ENCODE measurements at places on chromosomes 1 and 21.

GRCh38 chr1:241611063-241611462 lies 29.1 kb downstream of the CHML start:
- no peaks in the 10 kb centered on the region for H3K36me3 ChIP-seq
- H3K4me3 ChIP-seq, result no peak overlapping the region
- no peak for DNase-seq
- H3K4me1 ChIP-seq, result peaks cover 6% of the 10 kb centered on the region

DNA sequence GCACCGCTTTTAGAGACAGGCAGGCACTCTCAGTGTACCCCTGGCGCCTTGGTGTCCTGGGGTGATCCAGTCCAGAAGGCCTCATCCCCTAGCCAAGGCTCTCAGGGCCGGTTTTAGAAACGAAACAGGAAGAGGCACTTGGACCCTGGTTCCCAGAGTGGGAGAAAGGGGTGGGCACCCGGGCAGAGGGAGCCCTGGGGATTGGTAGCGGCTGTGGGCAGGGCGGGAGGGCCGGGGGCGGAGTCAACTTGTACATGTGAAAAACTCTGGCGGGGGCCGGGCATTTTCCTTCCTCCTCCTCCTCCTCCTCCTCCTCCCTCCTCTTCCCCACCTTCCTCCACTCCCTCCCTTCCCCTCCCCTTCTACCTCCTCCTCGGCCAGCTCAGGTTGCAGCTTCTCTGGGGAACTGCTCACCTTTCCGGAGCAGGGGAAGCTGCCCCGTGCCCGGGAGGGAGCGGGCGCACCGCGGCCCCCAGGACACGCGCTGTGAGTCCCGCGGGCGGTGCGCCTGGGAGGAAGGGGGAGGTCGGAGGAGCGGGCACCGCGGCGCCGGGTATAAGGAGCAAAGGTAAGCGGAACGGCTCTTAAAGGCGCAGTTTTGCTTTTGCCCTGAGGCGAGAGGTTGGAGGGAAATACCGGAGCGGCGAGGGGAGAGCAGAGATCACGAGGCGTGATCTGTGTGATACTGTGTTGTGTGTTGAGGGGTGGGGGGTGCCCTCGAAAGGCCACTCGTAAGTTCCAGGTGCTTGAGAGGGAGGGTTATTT lies at the start of gene CDK18:
CDK18 (plus strand) TSS at position 359 of the 765 bp plus-strand sequence. CDS start 18,499 bp downstream, outside the sequence.
- no peaks in the 10 kb centered on the region for H3K4me1 ChIP-seq
- peak; percentile 15 for DNase-seq
- H3K36me3 ChIP-seq, result no peaks in the 10 kb centered on the region

- H3K4me3 ChIP-seq, result no peak overlapping the region
- no peaks in the 10 kb centered on the region for H3K36me3 ChIP-seq
- H3K27me3 ChIP-seq, result no peaks in the 10 kb centered on the region
- no peaks in the 10 kb centered on the region for H3K4me1 ChIP-seq
Observed at GRCh38 chr1:14217384-14217783, 381.1 kb upstream of the KAZN start.

- no peak overlapping the region for H3K27ac ChIP-seq
- H3K27me3 ChIP-seq, result no peaks in the 10 kb centered on the region
- H3K36me3 ChIP-seq, result no peaks in the 10 kb centered on the region
- no peak overlapping the region for H3K4me3 ChIP-seq
Observed at GRCh38 chr1:28783363-28783762, 28.6 kb upstream of the OPRD1 start.

DNA sequence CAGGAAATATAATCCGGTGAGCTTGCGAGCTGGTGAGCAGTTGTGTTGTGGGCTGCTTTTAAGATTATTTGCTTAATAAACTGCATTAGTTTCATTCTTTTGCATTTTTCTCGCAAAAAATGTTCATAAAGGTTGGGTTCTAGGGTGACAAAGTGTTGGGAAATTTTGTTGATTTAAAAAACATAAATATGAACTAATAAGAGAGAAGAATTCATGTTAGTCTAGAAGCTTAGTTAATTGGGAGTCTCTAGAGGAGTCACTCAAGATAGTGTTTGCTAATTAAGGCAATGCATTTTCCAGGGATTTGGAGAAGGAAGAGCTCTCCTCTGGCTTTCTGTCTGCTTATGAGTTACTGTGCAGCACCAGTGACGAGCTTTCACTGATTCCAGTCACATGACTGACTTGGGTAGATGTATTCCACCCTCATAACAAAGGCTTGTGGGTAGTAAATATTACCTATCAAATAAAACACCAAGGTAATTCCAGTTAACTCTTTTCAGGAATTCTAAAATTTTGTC lies 417.0 kb downstream of the PTBP2 start:
- DNase-seq, result no peak
- H3K27ac ChIP-seq, result peak overlapping the region; percentile 22
- H3K27me3 ChIP-seq, result no peaks in the 10 kb centered on the region
- no peak overlapping the region for H3K4me3 ChIP-seq
- peaks cover 31% of the 10 kb centered on the region for H3K4me1 ChIP-seq

GRCh38 chr1:30768159-30768829 lies 10.7 kb upstream of the LAPTM5 start:
- H3K4me1 ChIP-seq, result peaks cover 11% of the 10 kb centered on the region
- H3K36me3 ChIP-seq, result no peaks in the 10 kb centered on the region
- no peak overlapping the region for H3K4me3 ChIP-seq
- DNase-seq, result no peak

- DNase-seq, result no peak
- H3K27me3 ChIP-seq, result no peaks in the 10 kb centered on the region
- peaks cover 25% of the 10 kb centered on the region for H3K4me1 ChIP-seq
- no peak overlapping the region for H3K27ac ChIP-seq
Observed at GRCh38 chr1:174958396-174958795, 41.4 kb upstream of the CACYBP start.

GRCh38 chr1:23902321-23903278 lies 10.6 kb downstream of the CNR2 start:
- H3K27ac ChIP-seq, result no peak overlapping the region
- H3K27me3 ChIP-seq, result no peaks in the 10 kb centered on the region
- peak overlapping the region; percentile 55 for H3K4me3 ChIP-seq
- no peak for DNase-seq

DNA sequence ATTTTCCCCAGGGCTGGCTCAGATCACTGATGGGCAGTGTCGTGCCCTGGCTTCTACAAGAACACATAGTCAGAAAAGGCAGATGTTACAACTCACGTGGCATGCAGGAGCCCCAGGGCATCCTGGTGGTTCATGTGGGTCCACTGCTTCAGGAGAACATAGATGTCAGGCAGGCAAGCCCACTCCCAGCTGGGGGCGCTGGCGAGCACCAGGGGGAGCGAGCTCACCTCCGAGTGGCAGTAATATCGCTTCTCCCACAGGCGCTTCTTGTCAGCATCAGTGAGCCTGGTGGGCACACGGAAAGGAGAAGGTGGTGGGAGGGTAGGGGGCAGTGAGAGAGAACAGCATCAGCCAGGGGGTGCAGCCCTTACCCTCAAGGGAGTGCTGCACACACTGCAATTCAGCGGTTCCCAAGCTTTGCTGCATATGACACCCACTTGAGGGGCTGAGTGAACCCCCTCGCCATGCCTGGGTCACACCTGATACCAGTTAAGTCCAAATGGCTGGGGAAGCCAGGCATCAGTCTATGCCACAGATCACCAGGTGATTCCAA lies 34.3 kb upstream of the PPP1R15B start:
- H3K36me3 ChIP-seq, result peaks cover 10% of the 10 kb centered on the region
- H3K4me3 ChIP-seq, result no peak overlapping the region
- H3K27ac ChIP-seq, result no peak overlapping the region
- no peak for DNase-seq
- peaks cover 22% of the 10 kb centered on the region for H3K4me1 ChIP-seq
- no peaks in the 10 kb centered on the region for H3K27me3 ChIP-seq

- no peak overlapping the region for H3K4me3 ChIP-seq
- no peak for DNase-seq
- no peaks in the 10 kb centered on the region for H3K36me3 ChIP-seq
- no peaks in the 10 kb centered on the region for H3K4me1 ChIP-seq
- H3K27ac ChIP-seq, result no peak overlapping the region
Observed at GRCh38 chr21:17391811-17392340, 121.0 kb upstream of the CXADR start.

GRCh38 chr1:235648407-235648907 lies 1.1 kb downstream of the GNG4 start:
- no peaks in the 10 kb centered on the region for H3K36me3 ChIP-seq
- H3K27me3 ChIP-seq, result no peaks in the 10 kb centered on the region
- H3K4me1 ChIP-seq, result peaks cover 17% of the 10 kb centered on the region
- no peak for DNase-seq

GRCh38 chr1:19313961-19314882 lies 2.1 kb downstream of the SLC66A1 start:
- peaks cover 35% of the 10 kb centered on the region for H3K36me3 ChIP-seq
- no peak for DNase-seq
- H3K4me1 ChIP-seq, result peaks cover 27% of the 10 kb centered on the region
- H3K27me3 ChIP-seq, result no peaks in the 10 kb centered on the region
- H3K4me3 ChIP-seq, result no peak overlapping the region
- no peak overlapping the region for H3K27ac ChIP-seq

GRCh38 chr21:37868446-37869295 lies 47.6 kb downstream of the KCNJ6 start:
- no peak for DNase-seq
- no peaks in the 10 kb centered on the region for H3K36me3 ChIP-seq
- H3K27me3 ChIP-seq, result no peaks in the 10 kb centered on the region
- H3K4me3 ChIP-seq, result no peak overlapping the region
- H3K4me1 ChIP-seq, result no peaks in the 10 kb centered on the region

- H3K36me3 ChIP-seq, result no peaks in the 10 kb centered on the region
- H3K27me3 ChIP-seq, result no peaks in the 10 kb centered on the region
- H3K4me3 ChIP-seq, result no peak overlapping the region
- no peak overlapping the region for H3K27ac ChIP-seq
- DNase-seq, result peak; percentile 44
Observed at GRCh38 chr1:147496571-147497210, 44.6 kb upstream of the BCL9 start.

- H3K27me3 ChIP-seq, result no peaks in the 10 kb centered on the region
- no peaks in the 10 kb centered on the region for H3K36me3 ChIP-seq
- DNase-seq, result no peak
- H3K4me1 ChIP-seq, result peaks cover 15% of the 10 kb centered on the region
- no peak overlapping the region for H3K4me3 ChIP-seq
- H3K27ac ChIP-seq, result no peak overlapping the region
Observed at GRCh38 chr1:155182052-155182550, 8.5 kb downstream of the TRIM46 start.

GRCh38 chr1:236502579-236502971 lies 21.2 kb upstream of the LGALS8 start:
- peak overlapping the region; percentile 32 for H3K4me3 ChIP-seq
- no peaks in the 10 kb centered on the region for H3K36me3 ChIP-seq
- H3K27me3 ChIP-seq, result no peaks in the 10 kb centered on the region
- H3K27ac ChIP-seq, result no peak overlapping the region
- DNase-seq, result no peak

DNA sequence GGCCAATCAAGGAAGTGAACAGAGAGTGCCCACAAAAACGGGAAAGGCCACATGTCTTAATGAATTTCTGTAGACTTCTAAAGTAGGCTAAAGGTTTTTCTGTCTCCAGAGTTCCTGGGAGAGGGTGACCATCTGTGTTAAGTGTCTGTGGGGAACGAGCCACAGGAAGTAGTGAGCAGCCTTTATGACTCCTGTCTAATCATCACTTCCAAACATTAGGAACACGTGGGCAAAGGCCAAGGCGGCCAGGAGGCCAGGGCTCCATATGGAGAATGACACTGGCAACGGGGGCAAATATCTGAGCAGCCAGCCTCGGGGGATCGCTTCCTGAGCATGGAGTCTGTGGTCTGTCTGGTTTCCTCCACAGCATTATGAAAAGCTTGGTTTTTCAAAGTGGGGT lies 7.1 kb downstream of the FAM89A start:
- H3K27ac ChIP-seq, result no peak overlapping the region
- no peak overlapping the region for H3K4me3 ChIP-seq
- no peaks in the 10 kb centered on the region for H3K27me3 ChIP-seq
- no peaks in the 10 kb centered on the region for H3K36me3 ChIP-seq
- no peak for DNase-seq
- H3K4me1 ChIP-seq, result no peaks in the 10 kb centered on the region

DNA sequence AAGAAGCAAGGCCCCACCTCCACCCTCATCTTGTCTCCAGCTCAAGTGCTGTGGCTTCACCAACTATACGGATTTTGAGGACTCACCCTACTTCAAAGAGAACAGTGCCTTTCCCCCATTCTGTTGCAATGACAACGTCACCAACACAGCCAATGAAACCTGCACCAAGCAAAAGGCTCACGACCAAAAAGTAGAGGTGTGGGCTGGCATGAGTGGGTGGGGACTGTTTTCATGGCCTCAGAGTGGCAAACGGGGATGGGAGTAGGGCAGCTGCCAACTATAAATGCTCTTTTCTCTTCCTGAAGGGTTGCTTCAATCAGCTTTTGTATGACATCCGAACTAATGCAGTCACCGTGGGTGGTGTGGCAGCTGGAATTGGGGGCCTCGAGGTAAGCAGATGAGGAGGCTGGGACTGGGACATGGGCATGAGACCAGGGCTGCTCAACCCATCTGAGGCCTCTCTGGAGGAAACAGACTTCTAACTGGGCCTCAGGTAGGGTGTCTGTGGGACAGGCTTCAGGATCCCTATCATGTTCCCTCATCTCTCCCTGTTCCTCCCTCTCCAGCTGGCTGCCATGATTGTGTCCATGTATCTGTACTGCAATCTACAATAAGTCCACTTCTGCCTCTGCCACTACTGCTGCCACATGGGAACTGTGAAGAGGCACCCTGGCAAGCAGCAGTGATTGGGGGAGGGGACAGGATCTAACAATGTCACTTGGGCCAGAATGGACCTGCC lies 8.8 kb upstream of the P3R3URF start:
- peaks cover 34% of the 10 kb centered on the region for H3K4me1 ChIP-seq
- no peak overlapping the region for H3K4me3 ChIP-seq
- no peaks in the 10 kb centered on the region for H3K36me3 ChIP-seq
- no peaks in the 10 kb centered on the region for H3K27me3 ChIP-seq
- H3K27ac ChIP-seq, result no peak overlapping the region

DNA sequence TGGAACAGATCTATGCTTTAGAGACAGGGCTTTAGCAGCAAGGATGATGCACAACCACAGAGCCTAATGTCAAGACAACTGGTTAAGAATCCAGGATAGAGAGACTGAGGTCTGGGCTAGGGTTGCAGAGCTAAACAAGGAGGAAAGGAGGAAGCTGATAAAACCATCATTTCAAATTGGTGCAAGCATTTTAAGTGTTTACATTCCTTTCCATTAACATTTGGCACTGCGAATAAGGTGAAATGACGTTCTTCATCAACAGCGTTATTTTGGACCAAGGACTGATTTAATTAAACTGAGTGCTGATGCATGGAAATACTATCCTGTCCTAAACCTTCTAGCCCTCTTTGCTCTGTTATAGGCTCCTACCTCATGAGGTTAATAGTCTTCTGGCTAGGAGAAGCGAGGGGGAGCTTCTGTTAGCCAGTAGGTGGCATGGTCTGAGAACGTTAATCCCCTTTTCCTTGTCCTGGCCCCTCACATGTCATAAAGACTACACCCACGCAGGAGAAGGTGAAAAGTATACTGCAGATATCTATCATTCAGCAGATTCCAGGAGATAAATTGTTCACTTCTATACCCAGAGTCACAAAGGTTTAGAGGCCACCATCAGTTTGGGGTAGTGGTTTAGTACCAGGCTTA lies 7.6 kb upstream of the C1orf21 start:
- no peaks in the 10 kb centered on the region for H3K4me1 ChIP-seq
- no peaks in the 10 kb centered on the region for H3K36me3 ChIP-seq
- H3K27ac ChIP-seq, result no peak overlapping the region
- DNase-seq, result no peak
- H3K4me3 ChIP-seq, result no peak overlapping the region
- H3K27me3 ChIP-seq, result no peaks in the 10 kb centered on the region

GRCh38 chr1:113858418-113858817 lies 13.1 kb downstream of the PTPN22 start:
- no peak for DNase-seq
- H3K27ac ChIP-seq, result no peak overlapping the region
- H3K4me3 ChIP-seq, result no peak overlapping the region
- no peaks in the 10 kb centered on the region for H3K27me3 ChIP-seq

Measured in tibial nerve (tissue), 4 donors.